ENCODE measurements at places on chromosomes 13 and 19.

DNA sequence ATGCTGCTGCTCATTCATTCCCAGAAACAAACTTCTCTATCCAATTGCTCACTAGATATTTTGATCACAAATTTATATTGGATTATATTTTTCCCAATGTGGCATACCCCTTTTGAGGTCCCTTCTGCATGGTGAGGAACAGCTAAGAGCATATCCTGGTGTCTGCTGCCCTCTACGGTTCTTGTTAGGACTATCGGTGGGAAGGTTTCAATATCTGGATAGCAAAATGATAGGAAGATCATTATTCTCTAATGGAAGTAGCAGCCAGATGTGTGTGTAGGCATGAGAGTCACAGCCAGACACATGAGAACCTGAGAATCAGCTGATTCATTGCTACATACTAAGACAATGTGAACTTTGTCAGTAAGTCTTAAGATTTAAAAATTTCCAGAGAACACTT, 1422.4 kb upstream of the MIR17HG start:
- DNase-seq = no peak

- DNase-seq = no peak
Measured at GRCh38 chr19:1402411-1403070, 1.2 kb upstream of the GAMT start.

DNA sequence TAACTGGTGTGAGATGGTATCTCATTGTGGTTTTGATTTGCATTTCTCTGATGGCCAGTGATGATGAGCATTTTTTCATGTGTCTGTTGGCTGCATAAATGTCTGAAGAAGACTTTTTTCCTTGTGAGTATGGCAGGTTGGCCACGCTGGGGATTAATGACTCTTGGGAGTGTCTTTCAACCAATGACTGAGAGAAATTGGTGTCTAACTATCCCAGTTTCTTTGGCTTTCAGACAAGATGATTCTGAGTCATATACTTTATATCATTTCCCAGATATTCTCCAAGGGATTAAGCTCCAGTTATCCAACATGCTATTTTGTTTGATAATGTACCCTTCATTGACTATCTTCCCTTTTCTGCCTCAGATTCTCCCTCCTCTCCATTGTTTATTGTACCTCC, 35.5 kb upstream of the CSNK1A1L start:
- DNase-seq = no peak

GRCh38 chr13:100751826-100752225, 77.2 kb upstream of the TMTC4 start:
- DNase-seq = no peak

DNA sequence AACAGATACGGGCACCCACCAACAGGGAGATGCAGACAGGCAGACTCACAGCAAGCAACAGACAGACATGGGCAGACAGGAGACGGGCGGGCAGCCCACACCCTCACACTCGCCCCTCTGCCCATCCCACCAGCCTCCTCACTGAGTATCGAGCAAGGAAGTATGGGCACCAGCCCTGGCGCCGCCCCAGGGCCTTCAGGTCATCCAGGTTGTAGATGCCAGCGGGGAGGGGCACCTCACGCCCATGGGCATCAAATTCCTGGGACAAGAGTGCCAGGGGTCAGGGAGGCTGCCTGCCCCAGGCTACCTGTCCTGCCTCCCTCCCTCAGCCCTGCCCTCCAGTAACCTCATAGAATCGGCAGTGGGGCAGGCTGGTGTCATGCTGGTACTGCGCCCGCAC, 5.7 kb downstream of the ERCC2 start:
- no peak for DNase-seq

- no peak for DNase-seq
Measured at GRCh38 chr13:99155821-99156220, 44.8 kb upstream of the UBAC2 start.

- peak; percentile 91 for DNase-seq
Measured at GRCh38 chr13:79451500-79451962, 29.4 kb upstream of the NDFIP2 start.

- peak; percentile 83 for DNase-seq
Measured at GRCh38 chr19:51904331-51905165, at the start of gene ZNF649. Gene ZNF649, minus strand, starts transcription at chr19:51905017. Its CDS starts 4,910 bp downstream, at chr19:51900107.

- DNase-seq = no peak
Measured at GRCh38 chr13:32726374-32727037, 140.3 kb downstream of the PDS5B start.

GRCh38 chr13:79780240-79780639, 299.3 kb downstream of the NDFIP2 start:
- no peak for DNase-seq

GRCh38 chr13:46667687-46668281, 114.8 kb downstream of the LRCH1 start:
- DNase-seq = no peak

DNA sequence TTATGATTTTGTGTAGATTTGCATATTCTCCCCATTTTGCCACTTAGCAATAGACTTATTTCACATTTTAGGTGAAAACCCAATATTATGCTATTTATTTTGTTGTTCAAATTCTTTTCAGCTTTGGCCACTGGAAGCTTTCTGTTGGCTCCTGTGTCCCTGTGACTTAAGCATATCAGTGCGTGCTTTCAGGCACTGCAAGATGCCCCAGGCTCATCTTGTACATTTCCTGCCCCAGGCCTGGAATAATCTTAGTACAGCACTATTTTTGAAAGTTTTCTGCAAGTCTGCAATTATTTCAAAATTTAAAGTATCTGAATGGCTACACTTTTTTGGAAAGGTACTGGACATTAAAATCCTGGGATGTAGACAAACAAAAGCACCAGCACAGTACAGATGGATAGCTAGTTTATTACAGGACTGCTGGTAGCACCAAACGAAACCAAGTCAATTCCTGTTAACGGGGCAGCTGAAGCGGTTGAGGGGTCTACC, 3.5 kb upstream of the CCNP start:
- DNase-seq = no peak

- no peak for DNase-seq
Measured at GRCh38 chr13:84962849-84963248, 836.4 kb downstream of the SLITRK6 start.

DNA sequence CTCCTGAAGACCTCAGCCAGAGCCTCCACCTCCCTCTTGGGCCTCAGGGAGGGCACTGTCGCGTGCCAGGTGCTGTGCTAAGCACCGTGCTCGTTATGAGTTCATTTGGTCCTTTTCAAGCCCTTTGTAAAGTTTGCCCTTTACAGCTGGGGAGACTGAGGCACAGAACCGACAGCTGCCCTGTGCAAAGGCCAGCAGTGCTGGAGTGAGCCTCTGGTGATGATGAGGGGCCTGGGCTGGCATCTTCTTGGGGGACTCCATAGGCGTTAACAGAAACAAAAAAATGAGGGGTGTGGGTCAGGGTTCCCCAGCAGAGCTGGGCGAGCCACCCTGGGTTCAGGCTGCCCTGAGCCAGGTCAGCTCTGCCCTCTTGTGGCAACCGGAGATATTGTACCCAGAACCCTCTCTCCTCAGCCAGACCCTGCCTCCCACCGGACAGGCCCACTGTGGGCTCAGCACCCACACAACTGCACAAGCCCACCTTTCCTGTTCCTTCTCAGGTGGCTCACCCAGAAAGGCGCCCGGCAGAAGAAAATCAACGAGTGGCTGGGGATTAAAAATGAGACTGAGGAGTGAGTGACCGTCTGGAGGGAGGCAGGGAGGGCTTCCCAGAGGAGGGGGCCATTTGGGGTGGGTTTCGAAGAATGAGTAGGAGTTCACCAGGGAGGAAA, 5.5 kb upstream of the IFI30 start:
- DNase-seq = peak; percentile 70

DNA sequence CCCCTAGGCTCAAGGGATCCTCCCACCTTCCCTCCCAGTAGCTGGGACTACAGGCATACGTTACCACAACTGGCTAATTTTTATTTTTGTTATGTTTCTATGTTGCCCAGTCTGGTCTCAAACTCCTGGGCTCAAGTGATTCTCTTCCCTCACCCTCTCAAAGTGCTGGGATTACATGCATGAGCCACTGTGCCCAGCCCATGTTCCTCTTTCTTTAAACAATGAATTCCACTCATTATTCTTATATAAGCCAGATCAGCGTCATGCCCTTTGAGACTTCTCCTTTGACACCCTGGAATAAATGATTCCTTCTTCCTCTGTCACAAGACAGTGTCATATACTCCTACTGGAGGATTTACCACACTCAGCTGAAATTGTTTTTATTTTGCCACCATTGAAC, 519.9 kb upstream of the SPRY2 start:
- no peak for DNase-seq

- no peak for DNase-seq
Measured at GRCh38 chr13:28526876-28527275, 31.9 kb upstream of the FLT1 start.

DNA sequence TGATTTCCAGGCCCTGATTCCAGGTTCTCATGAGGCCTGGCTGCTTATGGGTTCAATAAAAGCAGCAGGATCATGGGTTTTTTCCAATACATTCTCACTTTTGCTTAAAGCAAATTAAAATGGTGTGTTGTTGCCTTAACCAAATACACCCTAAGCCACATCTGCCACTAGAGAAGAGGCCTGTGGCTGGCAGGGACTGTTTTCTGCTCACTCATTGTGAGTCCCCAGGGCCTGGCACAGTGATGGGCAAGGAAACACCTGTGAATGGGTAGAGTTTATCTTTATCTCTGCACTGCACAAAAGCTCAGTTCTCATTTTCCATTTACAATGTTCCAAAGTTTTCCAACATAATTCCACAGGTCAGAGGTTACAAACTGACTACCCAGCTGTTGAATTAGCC, 726.0 kb downstream of the UQCRFS1 start:
- no peak for DNase-seq

- DNase-seq = no peak
Measured at GRCh38 chr13:94413598-94413944, 65.9 kb downstream of the DCT start.

- DNase-seq = no peak
Measured at GRCh38 chr13:44448373-44448772, 74.7 kb downstream of the SERP2 start.

- no peak for DNase-seq
Measured at GRCh38 chr13:66424422-66424821, 805.7 kb downstream of the PCDH9 start.

All from stimulated activated CD4-positive, alpha-beta T cell treated with anti-CD3 and anti-CD28 coated beads, Interleukin-2, amount 100 ng/mL, for 24 hours (primary cell).